Left renal cortex interstitium (tissue), 4 donors: ENCODE measurements at places on chromosomes 11 and 22. TPM values are rescaled to one million over a fixed set of nuclear protein-coding genes. Genes with fewer than 3 reads are reported as not detected.

Gene SAAL1
- polyA plus RNA-seq: 22.7 TPM

DNA sequence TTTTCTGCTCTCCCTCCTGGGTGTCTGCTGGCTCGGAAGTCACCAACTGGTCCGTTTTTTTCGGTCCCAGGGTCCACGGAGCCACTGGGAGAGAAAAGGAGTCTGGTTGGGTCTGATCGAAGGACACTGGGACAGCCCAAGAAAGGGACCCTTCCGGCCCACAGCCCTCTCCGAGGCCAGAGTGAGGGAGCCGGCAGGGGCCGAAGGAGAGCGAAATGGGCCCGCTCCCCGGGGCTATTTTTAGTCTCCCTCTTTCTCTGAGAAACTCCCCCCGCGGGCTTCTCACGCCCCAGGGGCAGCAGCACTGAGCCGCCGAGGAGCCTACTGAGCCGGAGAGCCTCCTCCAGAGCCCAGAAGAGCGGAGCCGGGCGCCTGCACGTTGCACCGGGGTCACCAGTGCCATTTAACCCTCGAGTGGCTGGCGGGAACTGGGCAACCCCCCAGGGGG lies 1.9 kb downstream of the ESAM start:
- no peak for DNase-seq

Gene OR2D2
- not detected for polyA plus RNA-seq

Gene SLC22A6
- polyA plus RNA-seq: 33.4 TPM

Gene MS4A3
- 0.65 TPM for polyA plus RNA-seq

Gene CLTCL1
- 5.0 TPM for polyA plus RNA-seq

DNA sequence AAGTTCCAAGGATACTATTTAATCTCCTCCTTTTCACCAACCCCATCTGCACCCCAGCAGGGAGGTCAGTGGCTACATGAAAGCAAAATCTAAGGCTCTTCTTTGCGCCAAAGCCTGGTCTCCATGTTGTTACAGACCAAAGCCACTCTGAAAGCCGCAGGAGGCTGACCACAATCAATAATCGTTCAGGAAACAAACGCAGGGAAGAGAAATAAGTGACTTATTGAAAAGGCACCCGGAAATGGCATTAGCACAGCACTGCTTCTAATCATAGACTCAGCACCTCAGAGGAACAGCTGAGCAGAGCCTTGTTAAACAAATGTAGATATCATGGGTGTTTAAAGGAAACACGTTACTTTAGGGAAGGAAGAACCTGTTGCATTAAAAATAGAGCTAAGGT lies 183.9 kb downstream of the KIRREL3 start:
- no peak for DNase-seq

GRCh38 chr11:105823495-105824033 lies 198.5 kb downstream of the MSANTD4 start:
- DNase-seq: no peak

DNA sequence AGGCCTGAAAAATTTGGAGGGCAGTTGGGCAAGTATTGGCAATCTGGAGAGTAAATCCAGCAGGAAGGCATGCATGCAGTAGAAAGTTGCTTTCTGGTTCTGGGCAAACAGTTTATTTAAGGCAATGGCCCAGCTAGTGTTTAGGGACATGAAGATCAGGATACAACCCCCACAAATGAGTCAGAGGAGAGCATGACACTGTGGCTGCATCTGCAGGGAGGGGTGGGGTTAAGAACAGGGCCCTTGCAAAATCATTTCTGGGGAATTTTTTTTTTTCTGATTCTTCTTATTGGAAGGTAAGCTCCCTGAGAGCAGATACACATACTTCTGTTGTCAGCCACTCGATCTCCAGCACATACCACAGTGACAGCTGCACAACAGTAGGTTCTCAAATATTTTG lies 61.1 kb downstream of the FDX1 start:
- no peak for DNase-seq

DNA sequence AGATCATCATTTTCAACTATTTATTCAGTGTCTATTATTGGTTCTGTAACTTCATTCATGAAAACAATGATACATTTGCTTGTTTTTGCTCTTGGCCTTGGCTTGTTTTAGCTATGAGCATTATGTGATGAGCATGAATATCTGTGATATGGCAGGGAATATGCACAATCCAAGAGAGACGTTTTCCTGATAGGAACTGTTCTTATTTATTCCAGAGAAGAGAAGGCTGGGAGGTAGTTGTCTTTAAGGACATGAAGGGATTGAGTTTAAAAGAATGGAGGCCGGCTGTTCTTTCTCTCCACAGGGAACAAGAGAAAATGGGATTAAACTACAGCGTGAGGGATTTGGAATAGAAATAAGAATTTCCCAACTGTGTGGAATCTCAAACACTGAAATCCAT lies 30.3 kb downstream of the BLID start:
- DNase-seq: no peak

- DNase-seq: no peak
These were observed 95.5 kb upstream of the TMEM45B start for GRCh38 chr11:129720156-129720555.

Gene KCTD14
- 16.9 TPM for polyA plus RNA-seq

- DNase-seq: no peak
These were observed 12.3 kb upstream of the ARL14EP start for GRCh38 chr11:30310623-30311022.

- DNase-seq: no peak
These were observed 6.7 kb downstream of the INCENP start for GRCh38 chr11:62130283-62131169.

- DNase-seq: no peak
These were observed 23.4 kb upstream of the CELSR1 start for GRCh38 chr22:46560696-46561295.

- no peak for DNase-seq
These were observed 15.5 kb upstream of the ZBTB44 start for GRCh38 chr11:130330101-130330684.

Gene NELL1
- 4.4 TPM for polyA plus RNA-seq

GRCh38 chr11:96051820-96052219 lies 127.9 kb upstream of the MTMR2 start:
- DNase-seq: no peak

Gene NCF4
- 1.9 TPM for polyA plus RNA-seq

Gene HEPHL1
- polyA plus RNA-seq: not detected

Gene TMEM179B
- 71.3 TPM for polyA plus RNA-seq

DNA sequence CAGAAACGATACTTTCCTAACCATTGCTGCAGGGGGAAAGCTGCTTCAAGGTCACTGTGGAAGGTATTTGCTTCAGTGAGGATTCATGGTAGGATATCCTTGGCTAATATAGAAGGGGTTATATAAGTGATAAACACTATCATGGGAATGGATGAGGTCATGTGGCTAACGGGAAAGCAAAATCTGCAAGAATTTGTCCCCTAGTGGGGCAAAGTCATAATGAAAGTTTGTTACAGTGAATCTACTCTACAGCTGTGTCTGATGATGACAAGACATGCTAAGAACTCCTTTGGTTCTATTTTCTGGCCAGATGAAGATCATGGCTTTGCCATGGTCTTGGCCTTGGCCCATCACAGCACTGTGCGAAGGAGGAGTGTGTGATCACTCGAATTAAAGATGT lies 13.8 kb downstream of the MMP20 start:
- DNase-seq: no peak

GRCh38 chr22:36385491-36386350 lies 2.0 kb downstream of the MYH9 start:
- DNase-seq: no peak

Gene CARD18
- not detected for polyA plus RNA-seq

DNA sequence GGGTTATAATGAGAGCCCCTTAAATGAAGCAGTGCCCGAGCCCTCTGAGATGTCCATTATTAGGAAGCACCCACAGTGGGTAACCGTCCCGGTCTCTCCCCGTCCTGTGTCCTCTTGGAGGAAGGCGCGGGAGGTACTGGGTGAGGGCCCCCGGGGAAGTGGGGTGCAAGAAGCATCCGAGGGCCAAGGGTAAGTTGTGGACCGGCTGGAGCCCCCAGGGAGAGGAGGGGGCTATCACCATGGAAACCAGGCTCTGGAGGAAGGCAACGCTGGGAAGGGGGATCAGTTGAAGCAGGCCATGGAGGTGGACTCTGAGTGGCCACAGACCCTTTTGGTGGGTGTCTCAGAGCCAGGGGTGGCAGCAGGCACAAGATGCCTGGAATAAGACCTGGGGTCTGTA lies 173.6 kb downstream of the ST3GAL4 start:
- DNase-seq: no peak

Gene NRGN
- 24.5 TPM for polyA plus RNA-seq

DNA sequence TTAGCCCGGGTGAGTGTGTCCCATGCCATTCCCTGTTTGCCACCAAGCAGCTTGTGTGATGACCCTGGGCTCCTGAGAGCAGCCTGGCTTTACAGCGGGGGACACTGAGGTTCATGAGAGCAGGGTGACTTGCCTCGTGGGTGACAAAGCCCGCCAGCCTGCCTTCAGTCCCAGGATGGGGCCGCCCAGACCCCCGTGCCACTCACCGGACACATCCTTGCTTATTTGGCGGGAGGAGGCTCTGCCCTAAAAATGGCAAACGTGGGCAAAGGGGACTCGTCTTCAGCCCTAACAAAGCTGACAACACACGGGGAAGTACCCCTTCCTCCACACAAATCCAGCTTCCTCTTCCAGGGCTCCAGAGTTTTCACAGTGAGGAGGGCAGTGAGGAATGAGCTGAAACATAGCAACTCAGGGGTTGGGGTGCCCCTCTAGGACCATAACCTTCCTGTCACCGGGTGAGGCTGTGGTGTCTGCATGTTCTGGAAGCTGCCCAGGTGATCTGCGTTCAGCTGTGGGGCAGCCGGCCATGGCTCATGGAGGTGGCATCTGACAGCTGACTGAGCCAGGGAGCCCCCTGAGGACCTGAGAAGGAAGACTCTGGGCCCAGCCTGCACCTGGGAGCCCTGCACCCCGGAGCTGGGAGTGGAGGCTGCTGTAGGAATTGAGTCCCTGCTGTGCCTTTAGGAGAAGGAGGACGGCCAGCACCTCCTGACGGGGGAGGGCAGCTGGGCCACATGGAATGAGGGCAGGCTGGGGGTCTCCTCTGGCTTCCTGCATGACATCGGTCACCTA lies 16.7 kb downstream of the RIBC2 start:
- DNase-seq: no peak

DNA sequence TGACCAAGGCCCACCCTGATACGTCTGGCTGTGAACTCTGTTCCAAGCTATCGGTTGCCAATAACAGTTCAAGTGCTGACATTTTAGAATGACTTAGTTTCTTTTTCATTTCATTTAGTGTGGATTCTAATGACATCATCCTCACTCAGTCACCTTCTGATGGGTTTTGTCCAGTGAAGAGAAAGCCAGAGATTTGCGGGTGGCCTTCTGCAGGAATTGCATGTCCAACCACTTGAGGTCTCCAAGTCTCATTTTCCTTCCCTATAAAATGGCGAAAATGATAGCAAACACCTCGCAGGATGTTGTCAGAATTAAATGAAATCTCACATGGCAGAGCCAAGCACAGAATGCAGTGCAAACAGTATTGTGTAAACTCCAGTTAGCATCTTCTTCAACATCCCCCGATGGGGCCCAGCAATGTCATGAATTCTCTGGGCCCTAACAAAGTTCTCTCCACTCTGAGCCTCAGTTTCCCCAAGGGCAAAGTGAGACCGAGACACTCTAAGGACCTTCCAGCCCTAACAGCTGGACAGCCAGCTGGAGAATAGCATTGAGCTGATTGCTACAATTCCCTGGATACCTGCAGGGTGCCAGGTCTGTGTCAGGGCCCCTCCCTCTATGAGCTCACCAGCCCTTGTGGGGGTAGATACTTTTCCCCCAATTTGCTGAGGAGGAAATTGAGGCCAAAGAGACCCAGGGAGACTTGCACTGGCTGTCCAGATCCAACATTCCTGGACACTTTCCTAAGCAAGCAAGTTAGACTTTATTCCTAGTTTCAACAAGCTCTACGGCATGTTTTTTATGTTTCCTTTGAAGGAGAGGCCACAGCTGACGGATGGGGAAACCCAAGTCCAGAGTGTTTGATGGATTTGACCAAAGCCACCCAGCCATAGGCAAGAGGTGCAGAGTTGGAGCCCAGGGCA lies 286.7 kb downstream of the MN1 start:
- no peak for DNase-seq

- DNase-seq: no peak
These were observed 88.0 kb upstream of the SHISAL1 start for GRCh38 chr22:44400763-44401060.

DNA sequence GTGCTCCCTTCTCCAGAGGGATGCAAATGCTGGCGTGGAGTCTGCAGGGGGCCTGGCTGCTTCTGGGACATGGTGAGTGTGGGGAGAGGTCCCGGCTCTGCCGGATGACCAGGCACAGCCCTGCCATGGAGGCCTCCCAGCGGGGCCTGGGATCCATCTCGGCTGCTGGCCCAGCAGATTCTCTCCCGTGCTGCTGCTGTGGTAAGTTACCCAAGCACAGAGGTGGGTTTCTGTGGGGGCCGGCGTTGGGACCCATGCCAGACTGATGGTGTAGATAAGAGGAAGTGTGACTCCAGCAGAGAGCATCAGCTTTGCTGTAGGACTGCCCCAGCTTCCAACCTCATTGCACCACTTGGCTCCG lies 147.5 kb upstream of the B3GAT1 start:
- no peak for DNase-seq

- DNase-seq: no peak
These were observed 24.1 kb downstream of the OR2AT4 start for GRCh38 chr11:75072582-75072981.

Gene ZNF215
- polyA plus RNA-seq: 4.5 TPM

DNA sequence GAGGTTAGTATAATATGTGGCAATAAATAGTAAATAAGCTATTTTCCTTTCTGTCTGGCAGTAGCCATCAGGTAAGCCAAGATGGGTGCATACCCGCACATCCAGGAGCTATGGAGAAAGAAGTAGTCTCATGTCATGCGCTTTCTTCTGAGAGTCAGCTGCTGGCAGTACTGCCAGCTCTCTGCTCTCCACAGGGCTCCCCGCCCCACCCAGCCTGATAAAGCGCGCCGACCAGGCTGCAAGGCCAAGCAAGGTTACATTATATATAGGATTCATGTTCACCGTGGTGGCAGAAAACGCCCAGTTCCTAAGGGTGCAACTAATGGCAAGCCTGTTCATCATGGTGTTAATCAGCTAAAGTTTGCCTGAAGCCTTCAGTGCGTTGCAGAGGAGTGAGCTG lies 126.2 kb downstream of the ATG16L2 start:
- no peak for DNase-seq

GRCh38 chr22:21624120-21624879 lies 5.5 kb downstream of the YDJC start:
- no peak for DNase-seq

Gene OR52A5
- polyA plus RNA-seq: 0.03 TPM

GRCh38 chr11:8615291-8616032 lies 21.4 kb upstream of the STK33 start:
- no peak for DNase-seq

- no peak for DNase-seq
These were observed 165.7 kb downstream of the LDLRAD3 start for GRCh38 chr11:36109590-36109849.

Gene LRP4
- 23.6 TPM for polyA plus RNA-seq

Gene TPH1
- 1.9 TPM for polyA plus RNA-seq

- DNase-seq: no peak
These were observed 23.4 kb downstream of the OVOL1 start for GRCh38 chr11:65810046-65810868.

GRCh38 chr11:83691451-83691950 lies 405.3 kb upstream of the CCDC90B start:
- no peak for DNase-seq

Gene OTOG
- 0.30 TPM for polyA plus RNA-seq

- DNase-seq: no peak
These were observed 11.6 kb upstream of the PDE2A start for GRCh38 chr11:72685560-72686480.
